ENCODE measurements at places on chromosomes 7 and 10.

DNA sequence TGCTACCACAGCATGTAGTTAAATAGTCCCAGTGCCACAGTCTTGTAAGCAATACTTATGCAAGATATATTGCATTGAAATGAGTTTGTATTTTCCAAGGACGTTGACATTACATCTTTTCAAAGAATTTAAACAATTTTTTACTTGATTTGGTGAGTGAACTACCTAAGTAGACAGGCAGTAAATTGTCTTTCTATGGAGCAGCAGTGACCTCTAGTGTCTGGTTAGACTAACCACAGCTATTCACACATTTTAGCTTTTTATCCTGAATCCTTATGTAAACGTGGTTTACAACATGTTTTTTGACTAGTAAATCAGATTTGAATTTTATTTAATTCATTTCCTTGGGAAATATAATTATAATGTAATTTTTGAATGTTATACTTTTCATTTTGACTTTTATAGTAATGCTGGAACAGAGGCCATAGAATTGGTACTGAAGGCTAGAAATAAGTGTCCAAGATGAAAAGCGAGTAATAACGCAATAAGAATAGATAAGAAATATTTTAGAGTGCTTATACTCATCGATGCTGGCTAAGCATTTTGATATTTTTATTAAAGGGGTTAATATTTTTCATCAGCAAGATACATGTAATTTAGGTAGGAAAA, 5.6 kb downstream of the LRRTM3 start:
- peak; percentile 48 for DNase-seq

DNA sequence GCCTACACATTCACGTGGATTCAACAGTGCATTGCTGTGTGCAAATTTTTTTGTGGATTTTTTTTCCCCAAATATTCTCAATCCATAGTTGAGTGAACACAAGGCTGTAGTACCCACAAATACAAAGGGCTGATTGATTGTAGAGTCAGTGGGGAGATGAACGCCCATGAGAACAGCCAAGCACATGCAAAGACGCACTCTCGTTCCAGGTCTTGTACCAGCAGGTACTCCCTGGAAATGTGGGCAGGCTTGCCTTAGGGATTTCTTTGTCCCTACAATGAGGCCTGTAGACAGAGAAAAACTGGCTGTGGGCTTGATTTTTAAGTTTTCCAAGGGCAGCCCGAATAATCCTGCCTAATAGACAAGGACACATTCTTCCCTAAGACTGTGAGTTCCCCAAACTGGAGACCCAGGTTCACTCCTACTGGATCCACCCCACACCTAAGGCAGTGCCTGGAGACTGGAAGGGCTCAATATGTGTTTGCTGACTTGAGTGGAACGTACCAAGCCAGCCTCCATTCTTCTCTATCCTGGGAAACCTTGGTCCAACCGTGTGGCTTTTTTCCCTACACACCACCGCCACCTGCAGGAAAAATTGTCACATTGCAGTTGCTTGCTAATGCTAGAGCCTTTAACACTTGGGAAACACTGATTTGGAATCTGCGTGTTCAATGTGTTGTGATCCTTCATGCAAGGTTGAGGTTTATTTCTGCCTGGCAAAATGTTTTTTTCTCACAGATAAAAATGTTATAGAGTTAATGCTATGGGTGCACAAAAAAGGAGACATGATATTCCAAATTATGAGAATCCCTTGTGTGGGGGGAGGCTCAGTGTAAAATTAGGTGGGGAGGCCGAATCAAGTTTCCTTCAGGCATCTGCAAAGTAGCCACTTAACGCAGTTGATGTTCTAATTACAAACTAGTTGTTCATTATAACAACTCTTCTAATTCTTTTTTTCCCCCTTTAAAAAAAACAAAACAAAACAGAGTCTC, 49.3 kb downstream of the PPP1R17 start:
- peak; percentile 73 for DNase-seq

DNA sequence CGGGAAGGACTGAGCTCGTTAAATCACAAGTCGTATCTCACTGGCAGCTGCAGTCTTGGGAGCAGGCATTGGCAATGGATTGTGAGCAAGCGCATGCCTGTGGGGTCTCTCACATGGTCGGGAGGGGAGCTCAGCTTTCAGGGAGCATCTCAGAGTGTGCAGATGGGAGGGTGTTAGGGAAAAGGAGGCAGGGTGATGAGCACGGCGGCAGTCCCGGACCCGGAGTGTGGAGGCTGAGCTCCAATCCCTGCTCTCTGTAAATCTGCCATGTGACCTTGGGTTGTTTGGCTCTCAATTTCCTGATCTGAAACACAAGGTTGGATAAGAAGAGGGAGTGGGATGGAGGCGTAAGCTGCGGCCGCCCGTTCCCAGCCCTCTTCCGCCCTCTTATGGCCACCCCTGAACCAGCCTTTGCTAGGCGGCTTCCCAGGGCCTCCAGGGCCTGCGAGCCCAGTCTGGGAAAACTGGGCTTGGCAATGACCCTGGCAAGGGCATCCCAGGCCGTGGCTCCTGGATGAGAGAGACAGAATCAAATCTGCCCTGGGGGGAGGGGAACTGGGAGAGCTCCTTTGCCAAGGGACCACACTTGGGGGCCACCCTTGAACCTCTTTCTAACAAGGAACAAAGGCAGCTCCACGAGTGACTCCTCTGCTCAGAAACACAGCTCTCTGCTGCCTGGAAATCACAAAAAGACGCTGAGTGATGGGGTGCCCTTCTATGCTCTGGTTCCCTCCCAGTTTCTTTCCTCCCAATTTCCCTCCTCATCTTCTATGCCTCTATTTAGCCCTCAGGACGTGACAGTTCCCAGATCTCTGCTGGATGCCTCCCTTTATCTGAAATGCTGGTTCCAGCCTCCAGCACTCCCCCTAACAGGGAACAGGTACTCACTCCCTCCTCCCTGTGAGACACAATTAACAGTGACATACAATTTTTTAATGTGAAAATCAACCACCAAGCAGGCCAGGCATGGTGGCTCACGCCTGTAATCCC, 41.7 kb upstream of the LOXL4 start:
- peak; percentile 34 for DNase-seq

DNA sequence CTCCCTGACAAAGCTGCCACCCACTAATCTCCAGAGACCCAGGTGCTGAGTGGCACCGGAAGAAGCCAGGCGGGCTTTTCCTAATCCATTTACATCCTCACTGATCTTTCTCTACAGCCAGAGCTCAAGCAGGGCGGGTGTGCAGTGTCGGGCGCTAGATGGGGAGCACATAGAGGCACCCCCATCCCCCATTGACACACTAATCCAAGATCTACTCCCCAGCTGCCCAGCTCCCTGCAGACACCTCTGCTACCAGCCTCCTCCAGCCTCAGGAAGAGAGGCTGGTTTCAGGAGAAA, 22.2 kb downstream of the FRMPD2 start:
- no peak for DNase-seq

DNA sequence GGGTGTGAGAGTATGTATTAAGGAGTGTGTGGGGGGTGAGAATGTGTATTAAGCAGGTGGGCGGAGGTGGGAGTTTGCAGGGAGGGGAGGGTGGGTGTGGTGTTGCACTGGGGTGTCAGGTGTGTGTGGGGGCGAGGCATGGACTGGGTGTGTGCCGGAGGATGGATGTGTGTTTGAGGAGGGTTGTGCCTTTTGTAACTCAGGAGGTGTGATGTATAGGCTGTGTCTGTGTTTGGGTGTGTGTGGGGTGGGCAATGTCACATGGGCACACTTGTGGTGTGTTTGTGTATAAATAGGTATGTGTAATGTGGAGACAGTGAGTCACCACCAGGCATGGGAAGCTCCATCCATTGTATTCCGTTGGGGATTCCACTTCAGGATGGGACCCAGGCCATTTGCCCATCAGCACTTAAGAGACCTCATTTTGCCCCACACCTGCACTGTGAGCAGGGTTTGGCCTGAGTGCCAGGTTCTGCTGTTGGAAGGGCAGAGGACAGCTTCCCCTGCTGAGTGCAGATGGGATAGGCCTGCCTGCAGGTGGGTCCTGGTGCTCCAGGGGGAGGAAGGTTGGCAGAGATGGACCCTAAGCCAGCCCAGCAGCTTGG, 5.8 kb downstream of the UNC5B start:
- DNase-seq = peak; percentile 11

GRCh38 chr10:123636598-123637325, 29.4 kb upstream of the GPR26 start:
- no peak for DNase-seq

Measured in NCI-H748 treated with DMSO at 0.1 percent for 48 hours (cell line).